ENCODE measurements at places on chromosomes 4 and X.

- DNase-seq = peak; percentile 31
Observed at GRCh38 chr4:8594097-8595038, 1.8 kb downstream of the CPZ start.

DNA sequence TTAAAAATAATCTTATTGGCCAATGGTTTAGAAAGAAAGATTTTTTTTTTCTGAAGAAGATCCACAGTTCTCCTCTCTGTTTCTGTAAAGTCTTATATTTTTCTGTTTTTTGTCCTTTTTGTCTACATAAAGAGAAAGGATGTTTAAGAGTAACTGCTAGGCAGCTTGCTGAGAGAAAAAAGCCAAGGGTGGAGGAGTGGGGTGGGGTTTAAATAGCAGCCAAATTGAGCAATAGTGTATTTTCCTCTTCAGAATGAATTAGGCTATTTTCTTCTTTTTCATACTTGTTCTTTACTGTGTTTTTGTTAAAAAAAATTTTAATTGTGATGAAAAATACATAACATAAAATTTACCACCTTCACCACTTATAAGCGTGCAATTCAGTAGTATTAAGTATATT lies 224.6 kb downstream of the SOWAHB start:
- no peak for DNase-seq

- no peak for DNase-seq
Observed at GRCh38 chrX:106976416-106976815, 23.6 kb downstream of the MORC4 start.

DNA sequence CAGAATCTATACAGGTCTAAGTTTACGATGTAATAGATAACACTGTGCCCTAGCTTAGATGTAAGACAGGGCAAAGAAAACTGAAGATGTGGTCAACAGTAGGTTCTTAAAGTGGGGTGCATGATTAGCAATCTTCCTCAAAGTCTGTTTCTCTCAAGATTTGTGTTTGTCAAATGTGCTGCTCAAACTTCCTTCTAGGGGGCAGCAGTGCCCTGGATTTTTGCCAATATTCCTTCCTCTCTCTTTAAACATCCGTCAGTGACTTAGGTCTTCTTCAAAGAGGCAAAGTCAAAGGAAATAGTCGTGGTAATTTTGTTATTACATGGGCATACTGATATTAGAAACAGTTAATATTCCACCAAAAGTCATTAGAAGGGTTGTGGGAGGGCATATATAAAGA lies 4.2 kb upstream of the PDHA2 start:
- peak; percentile 76 for DNase-seq

GRCh38 chr4:87118826-87119225 lies 101.6 kb downstream of the KLHL8 start:
- DNase-seq = peak; percentile 64

GRCh38 chrX:117196481-117196880 lies 733.7 kb upstream of the CT83 start:
- DNase-seq = no peak

GRCh38 chrX:19772096-19772821 lies 115.1 kb downstream of the SH3KBP1 start:
- DNase-seq = no peak

DNA sequence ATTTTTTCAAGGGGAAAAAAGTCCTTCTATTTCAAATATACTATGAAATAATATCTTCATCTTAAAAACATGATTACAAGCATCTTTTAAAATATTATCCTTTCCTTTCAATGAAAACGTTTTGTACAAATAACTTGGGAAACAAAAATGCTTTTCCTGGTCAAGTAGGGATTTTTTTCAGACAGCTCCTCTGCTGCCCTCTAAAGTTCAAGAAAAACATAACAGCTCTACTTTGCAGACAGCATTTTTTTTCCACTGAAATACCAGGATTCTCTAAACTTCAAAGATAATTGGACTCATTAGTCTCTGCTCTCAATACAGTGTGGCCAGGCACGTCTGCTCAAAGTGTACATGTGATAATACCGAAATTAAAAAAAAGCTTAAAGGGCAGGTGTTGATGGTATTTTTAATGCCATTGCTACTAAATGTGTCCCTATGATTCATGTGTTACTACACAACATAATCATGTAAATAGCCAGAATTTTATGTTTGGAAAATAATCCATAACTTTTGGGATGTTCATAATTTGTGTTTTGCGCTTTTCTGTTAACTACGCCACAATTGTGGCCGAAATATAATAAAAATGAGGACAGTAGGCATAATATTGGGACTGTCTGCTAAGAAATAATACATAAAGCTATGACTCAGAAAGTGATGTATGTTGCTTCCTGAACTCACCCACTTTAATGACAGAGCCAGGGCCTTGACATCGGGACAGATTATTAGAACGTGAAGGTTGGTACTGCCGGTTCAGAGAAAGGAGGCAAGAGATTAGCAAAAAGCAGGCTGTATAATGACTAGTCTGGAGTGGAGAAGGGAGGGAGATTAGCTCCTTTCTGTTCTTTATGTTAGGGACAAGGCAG lies 478.9 kb downstream of the KCNIP4 start:
- DNase-seq = peak; percentile 5

GRCh38 chr4:149910177-149910576 lies 94.5 kb upstream of the IQCM start:
- DNase-seq = no peak

DNA sequence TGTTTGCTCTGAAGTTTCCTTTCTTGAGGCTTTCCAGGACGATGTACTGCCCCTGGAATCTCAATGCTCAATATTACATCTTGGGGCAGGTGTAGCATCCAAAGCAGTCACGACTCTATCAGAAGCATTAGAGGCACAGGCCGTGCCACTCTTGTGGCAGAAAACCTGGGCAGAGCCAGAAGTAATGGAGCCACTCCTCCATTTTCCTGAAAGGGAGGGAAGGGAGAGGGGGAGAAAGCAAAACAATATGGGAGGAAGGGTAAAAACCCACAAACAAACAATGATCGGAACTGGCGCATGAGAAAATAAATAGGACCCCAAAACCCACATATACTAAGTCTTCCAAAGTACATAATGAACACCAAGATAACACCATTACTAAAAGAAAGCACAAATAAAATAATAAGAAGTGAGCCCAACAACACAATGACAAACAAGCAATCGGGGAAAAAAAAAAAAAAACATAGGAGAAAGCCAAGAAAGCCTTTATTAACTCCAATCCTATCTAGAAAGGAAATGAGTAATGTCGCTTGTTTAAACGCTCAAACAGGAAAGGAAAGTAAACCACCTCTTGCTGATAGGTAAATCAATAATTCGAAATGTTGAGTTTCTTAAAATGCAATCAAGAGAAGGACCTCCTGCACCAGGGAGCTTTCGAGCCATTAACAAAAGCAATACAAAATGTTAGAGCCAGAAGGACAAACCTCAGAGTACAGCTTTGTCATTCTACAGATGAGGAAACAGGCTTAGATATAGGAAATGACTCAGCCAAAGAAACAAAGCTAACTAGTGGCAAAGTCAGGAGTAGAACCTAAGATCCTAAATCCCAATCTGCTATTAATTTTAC lies 117.4 kb downstream of the ATRX start:
- DNase-seq = peak; percentile 74

DNA sequence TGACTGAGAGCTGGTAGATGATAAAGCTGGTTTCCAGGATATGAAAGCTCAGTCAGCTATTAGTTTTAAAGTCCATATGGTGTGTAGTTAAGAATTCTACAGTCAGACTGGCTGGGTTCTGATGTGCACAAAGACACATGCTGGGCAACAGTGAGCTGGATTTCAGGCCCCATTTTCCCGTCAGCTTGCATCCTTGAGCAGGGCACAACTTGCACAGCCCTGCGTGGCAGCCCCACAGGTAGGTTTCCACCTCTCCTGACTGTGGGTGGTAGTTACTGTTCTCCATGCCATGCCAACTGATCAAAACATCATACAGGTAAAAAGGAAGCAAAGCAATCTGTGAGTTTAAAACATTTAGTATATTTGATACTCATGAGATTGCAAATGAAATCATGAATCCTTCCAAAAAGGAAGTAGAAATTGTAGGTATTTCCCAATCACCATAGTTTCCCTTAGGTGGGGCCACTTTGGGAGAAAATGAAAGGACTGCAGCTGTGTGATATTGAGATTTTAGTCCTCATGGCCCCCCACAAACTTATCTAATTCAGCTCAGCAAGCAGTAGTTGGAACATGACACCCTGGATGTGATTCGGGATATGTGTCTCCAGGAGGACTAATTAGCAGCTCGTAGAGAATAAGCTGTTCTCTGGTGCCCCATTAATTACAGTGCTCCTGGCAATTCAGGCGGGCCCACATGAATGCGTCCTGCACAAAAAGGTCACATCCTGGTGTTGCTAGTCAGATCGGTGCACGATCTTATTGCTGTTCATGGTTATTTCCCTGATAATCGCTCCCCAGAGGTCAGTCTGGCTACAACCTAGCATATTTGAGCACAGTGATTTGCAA lies 42.4 kb upstream of the NOCT start:
- no peak for DNase-seq

DNA sequence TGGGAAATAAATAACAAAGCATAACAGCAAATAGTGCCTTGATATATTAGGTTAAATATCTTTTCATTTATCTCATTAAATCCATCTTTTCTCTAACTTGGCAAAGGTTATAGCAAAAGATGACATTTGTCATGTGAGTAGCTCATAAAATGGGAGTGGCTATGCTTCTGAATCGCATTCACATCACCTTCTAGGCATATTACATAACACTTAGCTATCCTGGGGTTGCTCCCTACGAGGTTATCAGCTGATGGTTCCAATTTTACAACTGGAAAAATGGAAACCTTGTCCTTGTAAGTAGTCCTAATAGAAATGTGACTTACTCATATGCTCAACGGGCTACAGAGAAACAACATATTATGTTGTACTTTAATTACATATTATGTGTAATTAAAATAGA lies 10.3 kb upstream of the CASP6 start:
- DNase-seq = no peak

GRCh38 chr4:3807822-3808496 lies 41.8 kb downstream of the ADRA2C start:
- DNase-seq = no peak

GRCh38 chr4:147088146-147088545 lies 142.5 kb upstream of the TTC29 start:
- no peak for DNase-seq

DNA sequence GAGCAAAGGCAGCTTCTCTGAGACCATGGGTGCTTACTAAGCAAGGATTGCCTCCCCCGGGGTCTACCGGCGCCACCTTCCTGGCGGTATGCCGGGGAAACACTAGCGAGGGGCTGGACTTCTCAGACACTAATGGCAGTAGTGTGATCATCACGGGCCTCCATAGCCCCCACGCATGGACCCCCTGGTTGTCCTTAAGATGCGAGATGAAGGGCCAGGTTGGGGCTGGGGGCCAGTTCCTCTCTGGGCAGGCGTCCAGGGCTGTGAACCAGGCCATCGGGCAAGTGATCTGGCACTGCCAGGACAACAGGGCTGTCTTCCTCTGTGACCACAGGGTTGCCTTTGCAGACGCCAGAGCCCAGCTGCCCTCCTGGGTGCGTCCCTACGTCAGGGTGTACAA lies 60.7 kb downstream of the ALPK1 start:
- DNase-seq = no peak

GRCh38 chrX:30301963-30302362 lies 7.2 kb downstream of the NR0B1 start:
- DNase-seq = no peak

DNA sequence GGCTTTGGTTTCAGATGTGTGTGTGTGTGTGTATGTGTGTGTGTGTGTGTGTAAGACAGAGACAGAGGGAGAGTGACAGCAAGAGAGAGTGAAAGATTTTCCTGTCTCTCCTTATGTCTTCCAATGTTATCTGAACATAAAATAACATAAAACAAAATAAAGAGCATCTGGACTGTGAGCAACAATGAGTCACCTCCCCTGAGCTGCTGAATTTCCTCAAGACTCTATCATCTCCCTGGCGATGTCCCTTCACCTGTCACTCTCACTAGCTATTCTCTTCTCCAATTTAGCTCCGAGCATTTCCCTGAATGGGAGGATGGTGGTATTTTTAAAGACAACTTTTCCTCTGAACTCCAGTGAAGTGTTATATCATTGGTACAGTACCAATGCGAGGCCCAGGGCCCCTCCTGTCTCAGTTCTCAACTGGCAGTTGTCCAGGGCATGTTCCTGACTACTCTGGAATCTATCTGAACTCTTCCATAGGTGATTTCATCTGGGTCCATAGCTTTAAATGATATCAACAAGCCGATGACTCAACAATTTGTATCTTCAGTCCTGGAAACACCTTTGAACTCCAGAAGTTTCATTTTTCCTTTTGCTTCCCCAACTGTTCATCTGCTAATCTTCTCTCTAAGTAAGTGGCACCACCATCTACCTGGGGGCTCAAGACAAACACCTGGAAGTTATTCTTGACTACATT lies 195.0 kb upstream of the CLNK start:
- no peak for DNase-seq

- no peak for DNase-seq
Observed at GRCh38 chr4:89357340-89357739, 49.7 kb upstream of the GPRIN3 start.

GRCh38 chrX:103864149-103864548 lies 32.1 kb upstream of the RAB9B start:
- no peak for DNase-seq

GRCh38 chr4:188161167-188161566 lies 21.9 kb downstream of the TRIML1 start:
- no peak for DNase-seq

DNA sequence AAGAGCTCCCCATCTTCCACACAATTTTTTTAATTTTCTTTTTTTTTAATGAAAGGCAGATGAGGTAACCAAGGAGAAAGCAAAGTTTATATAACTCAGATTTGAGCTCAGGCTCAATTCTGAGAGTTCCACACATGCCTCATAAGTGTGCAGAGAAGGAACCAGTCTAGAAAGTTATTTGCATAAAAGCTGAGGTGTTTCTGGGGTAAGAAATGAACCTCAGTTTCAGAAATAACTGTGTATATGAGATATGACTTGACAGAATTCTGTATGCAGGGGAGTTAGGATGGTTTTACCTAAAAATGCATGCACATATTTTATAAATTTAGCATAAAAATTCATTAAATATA lies 51.3 kb downstream of the DTHD1 start:
- no peak for DNase-seq
